ENCODE measurements at places on chromosomes 3 and 15.

- no peak for DNase-seq
These were observed 10.6 kb downstream of the TMEM158 start for GRCh38 chr3:45215466-45215865.

- no peak for DNase-seq
These were observed 57.7 kb upstream of the AADACL2 start for GRCh38 chr3:151675858-151676615.

- no peak for DNase-seq
These were observed 513.3 kb upstream of the SEMA6D start for GRCh38 chr15:47203993-47204392.

GRCh38 chr15:98163319-98164045, 203.0 kb downstream of the ARRDC4 start:
- no peak for DNase-seq

DNA sequence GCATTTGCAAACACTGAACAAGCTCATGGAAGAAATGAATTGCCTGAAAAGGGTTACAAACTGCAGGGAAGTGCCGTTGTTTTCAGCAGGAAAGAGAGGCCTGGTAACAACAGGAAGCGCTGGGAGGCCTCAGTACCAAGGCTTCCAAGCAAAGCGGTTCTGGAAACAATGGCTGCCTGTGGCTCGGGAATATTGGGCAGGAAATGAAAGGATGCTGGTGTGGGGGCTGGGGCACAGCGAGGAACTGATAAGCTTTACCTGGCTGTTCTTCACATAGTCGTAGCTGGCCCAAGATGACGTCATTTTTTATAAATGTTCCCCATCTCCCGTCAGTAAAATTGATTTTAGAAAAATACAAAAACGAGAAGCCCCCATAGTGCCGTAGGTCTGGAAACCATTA, 55.9 kb downstream of the ARHGAP31 start:
- no peak for DNase-seq

DNA sequence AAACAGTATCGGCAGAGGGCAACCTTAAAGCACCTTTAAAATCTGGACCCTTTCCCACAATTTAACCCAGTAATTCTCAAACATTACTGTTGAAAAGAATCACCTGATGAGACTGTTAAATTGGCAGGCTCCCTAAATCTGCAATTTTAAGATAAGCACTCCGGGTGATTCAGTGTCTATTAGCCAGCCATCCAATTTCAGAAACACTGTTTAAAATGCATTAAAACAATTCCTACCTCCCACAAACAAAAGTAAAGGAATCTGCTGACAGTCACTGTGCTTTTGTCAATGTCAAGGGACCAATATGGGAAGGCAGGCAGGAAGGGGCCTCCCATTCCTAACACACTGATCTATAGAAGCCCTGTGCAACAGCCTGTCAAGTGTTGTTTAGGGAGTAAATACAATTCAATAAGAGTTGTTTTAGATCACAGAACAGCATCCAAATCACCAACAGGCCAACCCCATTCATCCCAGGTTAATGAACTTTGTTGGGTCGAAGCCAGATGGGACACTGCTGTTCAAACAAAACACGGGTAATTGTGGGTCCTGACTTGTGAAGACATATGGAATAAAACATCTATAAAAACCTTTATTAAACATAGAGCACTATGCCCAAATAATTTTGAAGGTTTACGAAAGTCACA, 21.4 kb downstream of the SIAH2 start:
- DNase-seq: no peak

GRCh38 chr15:57890351-57890750, 175.2 kb downstream of the ALDH1A2 start:
- no peak for DNase-seq

- peak; percentile 40 for DNase-seq
These were observed 17.8 kb downstream of the SPATA12 start for GRCh38 chr3:57078344-57078634.

- no peak for DNase-seq
These were observed 35.7 kb downstream of the EEFSEC start for GRCh38 chr3:128188956-128189355.

DNA sequence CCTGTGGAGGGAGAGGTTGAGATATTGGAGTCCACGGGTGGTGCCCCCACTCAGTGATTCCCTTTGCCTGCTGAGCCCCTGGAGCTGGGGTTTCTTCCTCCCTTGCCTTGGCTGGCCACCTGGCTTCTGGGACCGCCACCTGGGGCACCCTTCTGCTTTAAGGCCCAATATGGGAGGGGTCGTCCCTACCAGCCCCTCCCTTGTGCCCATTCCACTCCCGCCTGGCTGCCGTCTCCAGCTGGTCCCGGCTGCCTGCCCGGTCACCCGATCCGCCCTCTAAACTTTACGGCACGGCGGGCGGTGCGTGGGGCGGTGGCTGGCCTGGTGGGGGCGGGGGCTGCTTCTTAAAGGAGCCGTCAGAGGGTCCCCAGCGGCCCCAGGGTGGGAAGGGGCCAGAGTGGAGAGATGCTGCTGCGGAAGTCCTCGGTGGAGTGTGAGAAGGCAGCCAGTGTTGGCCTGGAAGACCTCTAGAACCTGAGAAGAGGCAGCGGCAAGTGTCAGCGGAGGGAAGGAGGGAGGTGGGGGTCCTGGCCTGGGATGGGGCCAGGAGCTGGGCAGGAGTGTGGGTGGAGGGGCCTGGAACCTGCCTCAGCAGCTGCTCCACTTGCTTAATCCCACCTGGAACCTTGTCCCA, 1.6 kb upstream of the SEMA3B start:
- no peak for DNase-seq

DNA sequence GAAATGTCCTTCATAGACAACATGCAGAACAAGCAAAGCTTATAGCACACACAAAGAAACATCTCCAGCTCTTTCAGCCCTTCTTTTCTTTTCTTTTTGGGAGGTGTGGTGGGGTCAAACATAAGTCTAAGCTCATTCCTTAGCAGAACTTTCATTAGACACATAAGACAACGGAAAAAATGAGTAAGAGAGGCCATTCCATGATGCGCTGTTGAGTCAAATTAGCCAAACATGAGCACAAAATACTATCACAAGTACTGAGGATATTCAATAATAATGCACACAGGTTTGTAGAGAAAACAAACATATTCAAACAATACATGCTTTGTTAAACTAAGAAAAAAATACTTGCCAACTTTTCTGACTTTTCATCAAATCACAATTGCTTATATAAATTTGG, 83.0 kb downstream of the PLOD2 start:
- no peak for DNase-seq

DNA sequence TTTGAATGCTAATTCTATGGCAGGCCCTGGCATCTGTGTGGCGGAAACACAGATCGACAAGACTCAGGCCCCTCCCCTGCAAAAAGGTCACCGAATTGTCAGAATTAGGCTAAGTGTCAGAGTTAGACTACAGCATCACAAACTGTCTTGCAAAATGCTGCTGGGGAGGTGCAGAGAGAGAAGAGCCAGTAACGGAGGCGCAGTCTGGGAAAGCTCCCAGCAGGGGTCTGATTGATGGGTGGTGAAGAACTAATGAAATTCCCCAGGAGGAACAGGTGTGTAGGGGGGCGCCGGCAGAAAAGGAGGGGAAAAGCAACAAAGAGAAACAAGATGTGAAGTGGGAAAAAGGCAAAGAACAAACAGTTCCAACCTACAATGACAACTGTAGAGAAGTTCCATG, 72.7 kb upstream of the TAMM41 start:
- DNase-seq: no peak

DNA sequence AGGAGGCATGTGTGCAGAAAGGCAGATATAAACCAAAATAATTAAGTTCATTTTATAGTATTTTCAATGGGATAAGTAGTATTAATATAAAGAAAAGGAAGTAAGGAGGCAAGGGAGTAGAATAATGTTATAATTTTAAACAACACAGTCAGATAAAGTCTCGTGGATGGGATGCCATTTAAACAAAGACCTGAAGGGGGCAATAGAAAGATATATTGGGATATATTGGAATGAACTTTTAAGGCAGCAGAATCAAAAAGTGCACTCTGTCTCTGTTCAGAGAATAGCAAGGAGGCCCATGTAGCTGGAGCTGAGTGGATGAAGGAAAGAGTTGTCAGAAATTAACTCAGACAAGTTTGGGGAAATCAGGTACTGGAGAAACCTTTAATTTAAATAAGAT, 158.7 kb downstream of the CGGBP1 start:
- DNase-seq: no peak

DNA sequence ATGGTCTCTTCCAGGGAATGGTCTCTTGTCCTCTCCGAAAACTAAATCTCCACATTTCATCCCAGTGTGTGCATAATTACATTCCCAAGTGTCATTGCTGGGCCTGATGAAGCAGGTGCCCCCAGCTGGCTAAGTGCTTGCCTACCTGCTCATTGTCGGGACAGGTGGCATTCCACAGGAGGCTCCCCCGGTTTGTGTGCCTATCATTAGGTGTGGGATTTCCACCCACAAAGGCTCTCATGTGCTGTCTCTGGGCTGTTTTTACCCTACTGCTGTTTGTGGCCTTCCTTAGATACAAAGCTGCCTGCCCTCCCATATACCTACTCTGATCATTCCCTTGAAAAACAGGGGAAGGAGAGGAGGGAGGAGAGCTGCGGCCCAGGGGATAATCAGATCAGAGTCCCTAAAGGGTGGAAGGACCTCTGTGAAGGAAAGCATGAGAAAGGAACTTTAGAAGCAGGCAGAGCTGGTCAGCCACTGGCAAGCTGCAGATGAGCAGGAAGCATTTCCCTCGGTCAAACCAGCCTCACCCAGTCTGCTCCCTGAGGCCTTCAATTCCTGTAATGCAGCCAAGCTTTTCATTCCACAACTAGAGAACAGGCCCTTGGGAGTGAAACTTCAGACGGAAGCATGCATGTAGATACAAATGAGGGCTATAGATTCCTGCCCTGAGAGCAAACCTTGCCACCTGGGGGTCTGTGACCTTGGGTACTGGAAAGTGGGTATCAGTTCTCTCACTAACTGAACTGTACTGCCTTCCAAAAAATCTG, 60.7 kb upstream of the HEG1 start:
- DNase-seq: no peak

- no peak for DNase-seq
These were observed 36.8 kb upstream of the SUCLG2 start for GRCh38 chr3:67691207-67691606.

DNA sequence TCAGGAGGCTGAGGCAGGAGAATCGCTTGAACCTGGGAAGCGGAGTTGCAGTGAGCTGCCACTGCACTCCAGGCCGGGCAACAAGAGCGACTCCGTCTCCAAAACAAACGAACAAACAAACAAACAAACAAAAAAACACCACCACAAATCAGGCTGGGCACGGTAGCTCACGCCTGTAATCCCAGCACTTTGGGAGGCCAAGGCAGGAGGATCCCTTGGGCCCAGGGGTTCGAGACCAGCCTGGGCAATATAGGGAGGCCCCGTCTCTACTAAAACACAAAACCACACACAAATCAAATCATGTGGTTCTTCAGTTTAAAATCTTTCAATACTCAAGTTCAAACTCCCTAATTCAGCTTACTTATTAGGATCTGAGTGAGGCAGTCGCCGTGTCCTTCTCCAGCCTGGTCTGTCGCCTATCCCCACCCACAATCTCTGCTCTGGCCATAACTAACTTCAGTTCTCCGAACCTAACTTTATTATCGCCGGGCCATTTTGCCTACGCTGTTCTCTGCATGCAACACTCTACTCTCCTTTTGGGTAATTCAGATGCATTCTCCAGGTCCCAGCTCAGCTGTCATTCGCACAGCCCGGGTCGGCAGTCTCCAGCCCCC, 660 bp upstream of the RTF1 start:
- no peak for DNase-seq

GRCh38 chr3:74331711-74332110, 282.7 kb downstream of the CNTN3 start:
- DNase-seq: no peak

GRCh38 chr3:184260724-184261269, 556 bp downstream of the CAMK2N2 start:
- no peak for DNase-seq

GRCh38 chr15:69526081-69527061, 73.8 kb downstream of the RPLP1 start:
- no peak for DNase-seq

- DNase-seq: no peak
These were observed 67.2 kb upstream of the XCR1 start for GRCh38 chr3:46094506-46094905.

DNA sequence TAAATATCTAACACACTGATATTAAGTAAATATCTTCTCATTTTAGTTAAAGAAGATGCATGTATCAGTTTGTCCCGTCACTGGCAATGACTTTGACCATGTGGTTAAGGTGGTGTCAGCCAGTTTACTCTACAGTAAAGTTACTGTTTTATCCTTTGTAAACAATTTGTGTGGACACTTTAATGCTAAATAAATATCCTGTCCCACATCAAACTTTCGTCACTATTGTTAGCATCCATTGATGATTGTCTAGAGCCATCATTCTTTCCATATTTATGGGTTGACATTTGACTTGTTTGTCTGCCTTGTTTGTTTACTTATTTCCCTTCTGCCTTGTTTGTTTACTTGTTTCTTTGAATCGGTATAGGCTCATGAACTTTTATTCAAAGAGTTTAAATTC, 11.0 kb upstream of the GPD1L start:
- no peak for DNase-seq
